Globus pallidus (tissue), 1 donor: ENCODE measurements at places on chromosomes 4 and X.

- DNase-seq: no peak
Measured at GRCh38 chr4:21117541-21118180, 417.4 kb downstream of the PACRGL start.

DNA sequence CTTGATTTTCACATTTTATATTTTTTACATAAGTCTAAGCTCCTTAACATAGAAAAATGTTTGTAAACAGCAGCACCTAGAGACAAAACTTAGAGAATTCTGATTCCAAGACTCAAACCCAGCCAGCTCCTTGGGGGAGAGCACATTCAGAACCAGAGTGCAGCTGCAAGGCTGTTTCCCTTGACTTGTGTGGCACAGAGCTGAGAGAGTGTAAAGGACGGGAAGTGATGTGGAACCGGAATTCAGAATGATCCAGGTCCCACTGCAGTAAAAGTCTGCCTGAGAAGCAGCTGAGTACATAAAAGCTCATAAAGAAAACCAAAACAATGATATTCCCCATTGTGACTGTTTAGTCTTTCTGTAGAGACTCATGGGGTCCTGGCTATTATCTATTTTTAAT, 713.8 kb downstream of the RAB28 start:
- DNase-seq: no peak

DNA sequence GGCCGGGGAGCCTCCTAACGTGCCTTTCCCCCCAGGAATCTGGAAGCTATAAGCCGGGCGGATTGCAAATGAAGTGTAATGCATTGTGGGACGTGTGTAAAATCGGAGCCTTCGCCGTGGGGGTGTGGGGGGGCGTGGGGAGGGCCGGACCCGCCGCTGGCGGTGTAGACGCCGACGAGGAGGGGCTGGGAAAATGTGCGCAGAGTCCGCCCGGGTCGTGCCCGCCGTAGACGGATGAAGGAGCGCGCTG, 1.3 kb downstream of the STOX2 start:
- DNase-seq: no peak

- no peak for DNase-seq
Measured at GRCh38 chr4:35459045-35459444, 785.3 kb downstream of the ARAP2 start.
